ENCODE measurements at places on chromosomes 2 and 18. TPM values are rescaled to one million over a fixed set of nuclear protein-coding genes. Genes with fewer than 3 reads are reported as not detected.

Gene SCG2
- 0.98 TPM for total RNA-seq

Gene NT5DC4
- total RNA-seq = not detected

Gene ST6GAL2
- total RNA-seq = 16.1 TPM

Gene EVA1A
- total RNA-seq = 7.8 TPM

Gene UBE2E3
- total RNA-seq = 77.9 TPM

Gene VAMP5
- not detected for total RNA-seq

Gene RFTN2
- total RNA-seq = not detected

Gene DYNAP
- not detected for total RNA-seq

All from A549 treated with Mapracorat at 1 μM for 4 hours (cell line).